ENCODE measurements at places on chromosomes 2 and 18.
A peak's percentile ranks its signal among the peaks of the same experiment; 100 is the strongest.

GRCh38 chr2:143148011-143148410 is 18.8 kb downstream of the ARHGAP15 start:
- no peak for DNase-seq

DNA sequence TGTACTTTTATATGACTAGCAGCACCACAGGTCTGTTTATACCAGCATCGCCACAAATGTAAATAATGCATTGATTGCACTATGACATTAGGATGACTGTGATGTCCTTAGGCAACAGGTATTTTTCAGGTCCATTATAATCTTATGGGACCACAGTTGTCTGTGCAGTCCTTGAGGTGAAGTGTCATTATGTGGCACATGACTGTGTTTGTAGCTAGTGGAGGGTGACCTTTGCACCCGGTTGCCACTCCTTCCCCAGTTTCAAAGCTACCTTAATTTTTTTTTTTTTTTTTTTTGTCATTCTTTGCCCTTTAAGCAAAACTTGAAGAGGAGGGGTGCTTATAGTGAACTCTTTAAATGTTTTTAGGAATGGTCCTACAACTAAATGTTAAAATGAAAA is 386.4 kb downstream of the THSD7B start:
- DNase-seq: no peak

GRCh38 chr2:234275515-234275914 is 221.4 kb downstream of the ARL4C start:
- no peak for DNase-seq

- DNase-seq: no peak
Measured at GRCh38 chr2:99507937-99508818, 18.4 kb upstream of the REV1 start.

DNA sequence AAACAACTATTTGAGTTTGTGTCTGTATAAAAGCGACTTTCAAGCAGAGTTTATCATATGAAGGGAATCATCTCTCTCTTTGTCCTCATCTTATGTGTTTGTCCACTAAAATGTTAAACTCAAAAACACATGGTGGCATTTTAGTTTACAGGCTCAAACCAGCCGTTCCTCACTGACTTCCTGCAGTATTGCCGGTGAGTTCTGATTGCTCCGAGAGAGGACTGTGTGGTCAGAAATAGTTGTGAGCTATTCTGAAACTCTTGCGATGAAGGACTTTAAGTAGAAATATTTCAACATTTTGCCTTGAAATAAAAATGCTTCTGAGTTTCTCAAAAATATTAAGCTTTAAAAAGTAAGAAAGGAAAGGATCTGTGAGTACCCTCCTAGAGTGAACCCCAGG is 163.2 kb upstream of the CAVIN2 start:
- no peak for DNase-seq

- DNase-seq: no peak
Measured at GRCh38 chr18:44796429-44797428, 116.0 kb downstream of the SETBP1 start.

DNA sequence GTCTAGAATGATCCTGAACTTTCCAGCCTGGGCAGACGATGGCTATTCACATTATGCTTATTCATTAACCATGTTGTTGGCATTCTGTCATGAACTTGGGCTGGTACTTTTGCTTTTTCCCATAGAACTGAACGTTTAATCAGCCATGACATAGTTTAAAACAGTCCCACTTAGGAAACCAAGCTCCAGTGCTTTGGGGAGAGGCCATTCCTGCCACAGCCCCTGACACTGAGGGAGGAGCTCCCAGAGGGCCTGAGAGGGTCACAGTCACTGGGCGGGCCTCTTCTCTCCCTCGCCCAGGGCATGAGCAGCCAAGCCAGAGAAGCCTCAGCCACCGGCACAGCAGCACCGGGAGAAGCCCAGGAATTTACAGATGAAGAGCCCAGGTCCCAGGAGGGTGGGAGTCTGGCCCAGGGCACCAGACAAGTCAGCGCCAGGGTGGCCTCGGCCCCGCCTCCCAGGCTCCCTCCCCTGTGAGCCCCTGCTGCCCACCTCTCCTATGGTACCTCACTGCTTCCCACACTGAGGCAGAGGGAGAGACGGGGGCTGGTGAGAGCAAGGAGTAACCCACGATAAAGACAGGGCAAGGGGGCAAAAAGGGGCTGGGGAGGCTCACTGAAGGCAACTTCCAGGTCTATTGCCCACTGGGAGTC is 33.6 kb downstream of the MAL start:
- no peak for DNase-seq

GRCh38 chr2:17877811-17878280 is 621 bp upstream of the KCNS3 start:
- peak; percentile 55 for DNase-seq

DNA sequence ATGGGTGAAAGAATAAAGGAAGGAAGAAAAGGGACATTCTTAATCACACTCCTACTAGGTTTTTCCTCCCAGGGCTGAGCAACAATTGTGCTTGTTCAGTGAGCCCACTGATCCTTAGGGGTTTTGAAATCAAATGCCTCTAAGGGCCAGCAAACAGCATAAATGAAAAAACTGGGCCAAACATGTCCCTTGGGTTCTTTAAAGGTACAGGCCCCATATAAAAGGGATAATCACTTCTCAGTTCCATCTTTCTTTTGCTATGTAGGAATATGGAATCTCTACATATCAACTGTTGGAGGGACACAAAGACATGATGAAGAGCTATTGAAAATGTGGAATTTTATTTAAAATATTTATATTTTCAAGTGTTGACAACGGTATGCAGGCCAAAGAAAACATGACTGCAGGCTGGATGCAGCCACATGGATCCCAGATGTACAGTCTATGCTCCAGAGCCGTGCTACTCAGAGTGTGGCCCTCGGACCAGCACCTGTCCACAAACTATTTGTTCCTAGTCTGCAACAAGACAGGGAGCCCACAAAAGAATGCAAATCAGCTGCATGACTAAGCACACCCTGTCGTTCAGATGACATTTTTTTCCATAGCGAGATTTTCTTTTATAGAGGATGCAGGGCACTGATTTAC is 110.0 kb downstream of the CDH20 start:
- no peak for DNase-seq

DNA sequence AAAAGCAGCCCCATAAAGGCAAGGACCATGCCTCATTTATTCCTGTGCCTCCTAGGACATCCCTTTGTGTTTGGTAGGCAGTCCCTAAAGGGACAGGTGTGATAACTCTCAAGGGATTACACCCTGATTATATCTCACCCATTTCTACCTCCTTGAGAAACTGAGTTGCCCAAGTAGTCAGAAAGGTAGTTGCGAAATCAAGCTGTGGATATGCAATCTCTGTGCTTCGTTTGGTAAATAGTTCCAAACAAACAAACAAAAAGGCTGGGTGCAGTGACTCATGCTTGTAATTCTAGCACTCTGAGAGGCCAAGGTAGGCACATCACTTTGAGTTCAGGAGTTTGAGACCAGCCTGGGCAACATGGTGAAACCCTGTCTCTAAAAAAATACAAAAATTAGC is 100.2 kb upstream of the ARL5A start:
- no peak for DNase-seq

DNA sequence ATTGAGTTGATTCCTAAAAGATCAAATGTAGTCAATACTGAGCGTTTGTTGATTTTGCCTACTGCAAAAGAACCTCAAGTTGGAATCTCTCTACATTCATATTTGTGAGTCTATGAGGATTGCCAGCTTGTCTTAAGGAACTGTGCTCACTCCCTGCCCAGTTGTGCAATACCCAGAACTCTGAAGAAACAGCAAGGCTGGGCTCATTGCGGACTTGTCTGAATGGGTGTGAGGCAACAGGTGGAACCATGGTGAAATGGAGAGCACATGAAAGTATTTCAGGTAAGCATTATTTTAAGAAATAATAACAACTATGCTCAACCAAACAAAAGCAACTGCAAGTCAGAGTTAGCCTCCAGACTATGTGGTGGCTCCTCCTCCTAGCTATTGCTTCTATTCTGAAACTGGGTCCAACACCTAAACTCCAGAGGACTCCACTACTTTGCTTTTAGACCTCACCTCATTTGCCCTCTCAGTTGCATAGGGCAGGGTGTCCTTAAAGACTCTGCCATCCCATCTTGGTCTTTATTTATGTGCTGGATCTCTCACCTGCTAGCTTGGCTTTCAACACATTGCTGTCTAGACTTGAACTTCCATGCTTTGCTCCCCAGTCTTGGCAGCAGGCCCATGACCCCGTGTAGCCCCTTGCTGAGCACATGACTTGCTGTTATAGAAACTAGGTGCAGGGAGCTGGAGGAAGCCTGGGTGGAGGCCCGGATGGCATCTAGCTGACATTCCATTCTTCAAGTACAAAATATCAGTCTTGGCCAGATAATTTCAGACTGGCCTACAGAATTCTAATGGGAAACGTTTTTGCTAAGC is 94.8 kb upstream of the ARL5A start:
- no peak for DNase-seq

GRCh38 chr2:125707611-125708010 is 948.3 kb upstream of the GYPC start:
- no peak for DNase-seq

DNA sequence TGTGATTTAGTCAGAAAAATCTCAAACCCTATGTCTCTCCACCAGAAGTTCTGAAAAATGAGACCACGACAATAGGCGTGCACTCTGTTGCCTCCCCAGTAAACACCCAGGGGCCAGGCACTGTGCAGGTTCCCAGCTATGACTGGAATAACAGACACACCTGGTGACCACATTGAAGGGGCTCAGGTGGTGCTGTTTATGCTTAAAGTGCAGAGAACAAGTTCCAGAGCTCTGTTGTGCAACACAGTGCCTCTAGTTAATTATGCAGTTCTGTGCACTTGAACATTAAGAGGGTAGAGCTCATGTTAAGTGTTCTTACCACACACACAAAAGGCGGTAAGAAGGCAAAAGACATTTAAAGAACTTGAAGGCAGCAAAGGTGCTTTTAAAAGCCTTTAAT is 52.6 kb upstream of the AFF3 start:
- DNase-seq: no peak

DNA sequence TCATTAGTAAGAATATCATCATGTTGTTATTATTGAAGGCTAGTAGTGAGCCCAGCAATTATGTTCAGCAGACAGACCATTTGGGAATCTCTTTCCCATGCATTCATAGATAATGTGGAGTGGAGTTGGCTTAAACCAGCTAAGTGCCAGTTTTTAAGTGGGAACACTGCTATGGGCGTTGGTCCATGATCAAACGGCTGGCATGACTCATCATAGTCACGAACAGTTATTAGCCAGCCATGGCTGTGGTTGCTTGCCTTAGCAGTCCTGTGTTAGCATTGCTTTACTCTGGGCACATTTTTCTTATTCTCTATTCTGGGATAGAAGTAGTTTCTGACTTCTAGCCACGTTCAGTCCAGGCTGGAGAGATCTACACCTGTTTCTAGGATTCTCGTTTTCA is 17.7 kb downstream of the EIF4E2 start:
- no peak for DNase-seq

- peak; percentile 9 for DNase-seq
Measured at GRCh38 chr18:76754351-76754750, 68.0 kb upstream of the ZNF236 start.

DNA sequence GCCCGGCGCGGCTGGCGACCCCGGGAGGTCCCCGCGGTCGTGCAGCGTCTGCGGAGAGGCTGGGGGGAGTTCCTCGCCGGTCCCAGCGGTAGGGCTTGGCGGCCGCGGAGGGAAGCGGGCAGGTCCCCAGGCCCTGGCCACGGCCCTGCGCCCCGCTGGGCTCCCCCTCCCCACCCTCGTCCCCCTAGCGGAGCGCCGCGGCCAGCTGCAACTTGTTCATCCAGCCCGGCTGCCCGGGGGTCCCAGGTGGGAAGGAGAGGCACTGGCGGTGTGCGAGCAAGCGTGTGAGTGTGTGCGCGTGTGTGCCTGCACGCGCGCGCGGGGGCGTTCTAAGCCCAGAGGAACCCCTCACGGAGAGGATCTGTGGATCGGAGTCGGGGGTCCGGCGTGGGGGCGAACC is 1.3 kb downstream of the PTPRM start:
- peak; percentile 19 for DNase-seq

DNA sequence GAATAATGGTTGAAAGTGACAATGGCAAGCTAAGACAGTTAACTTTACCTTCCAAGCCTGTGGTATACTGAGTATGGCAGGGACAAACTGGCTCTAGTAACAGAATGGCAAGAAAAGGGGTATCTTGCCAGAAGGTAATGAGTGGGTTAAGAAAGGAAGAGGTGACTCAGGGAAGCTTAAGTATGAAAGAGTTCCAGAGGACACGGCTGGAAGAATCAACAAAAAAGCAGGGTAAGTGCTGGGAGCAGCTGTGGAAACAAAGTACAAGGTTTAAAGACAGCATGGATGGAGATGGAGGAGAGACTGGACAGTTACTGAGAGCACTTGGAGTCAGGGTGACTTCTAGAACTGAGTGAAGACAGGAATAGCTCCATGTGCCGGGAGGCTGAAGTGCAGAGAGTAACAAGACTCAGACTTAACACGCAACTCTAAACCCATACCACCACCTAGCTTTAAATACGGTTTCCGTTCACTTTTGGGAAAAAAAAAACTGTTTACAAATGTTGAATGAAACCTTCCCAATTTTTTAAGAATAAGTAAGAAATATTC is 69.0 kb downstream of the REV1 start:
- no peak for DNase-seq

DNA sequence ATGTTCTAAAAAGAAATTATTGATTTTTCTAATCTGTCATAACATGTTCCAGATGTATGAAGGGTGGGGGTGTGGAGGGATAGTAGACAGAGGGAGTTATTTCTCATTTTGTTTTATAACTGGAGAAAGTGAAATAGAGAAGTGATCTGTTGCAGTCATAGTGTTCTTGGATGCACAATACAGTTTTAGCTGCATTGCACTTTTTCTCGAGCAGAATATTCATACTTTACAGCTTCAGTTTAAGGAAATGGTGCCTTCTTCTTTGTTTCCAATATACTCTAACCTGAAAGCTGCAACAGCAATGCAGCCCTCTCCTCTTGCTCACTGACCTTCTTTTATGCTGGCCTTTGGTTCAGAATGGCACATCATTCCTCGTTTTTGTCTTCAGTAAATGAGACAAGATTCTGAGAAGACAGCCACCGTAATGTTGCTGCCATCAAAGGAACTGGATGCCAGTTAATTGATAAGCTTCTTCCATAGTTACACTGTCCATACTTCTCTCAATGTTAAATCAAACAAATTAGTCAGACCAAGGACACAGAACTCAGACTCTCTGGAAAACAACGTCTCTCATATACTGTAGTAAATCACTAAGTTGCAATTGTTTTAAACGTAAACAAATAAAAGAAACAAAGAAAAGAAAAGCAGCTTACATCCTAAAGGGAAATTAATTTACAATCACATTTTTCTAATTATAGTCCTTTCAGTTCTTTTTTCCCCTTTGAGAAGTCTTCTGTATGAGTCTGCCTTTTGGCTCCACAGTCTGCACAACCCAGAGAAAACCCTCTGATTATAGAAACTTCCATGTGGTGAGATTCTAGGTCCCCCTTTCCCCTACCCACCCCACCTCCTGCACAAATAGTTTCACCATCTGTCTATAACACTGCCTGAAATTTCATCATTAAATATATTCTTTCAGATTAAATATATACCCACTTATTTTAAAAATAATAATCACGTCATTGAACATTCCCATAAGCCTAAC is 97.4 kb upstream of the UGP2 start:
- DNase-seq: no peak

Data from KBM-7 (cell line).